ENCODE measurements at places on chromosomes 1 and 21.

DNA sequence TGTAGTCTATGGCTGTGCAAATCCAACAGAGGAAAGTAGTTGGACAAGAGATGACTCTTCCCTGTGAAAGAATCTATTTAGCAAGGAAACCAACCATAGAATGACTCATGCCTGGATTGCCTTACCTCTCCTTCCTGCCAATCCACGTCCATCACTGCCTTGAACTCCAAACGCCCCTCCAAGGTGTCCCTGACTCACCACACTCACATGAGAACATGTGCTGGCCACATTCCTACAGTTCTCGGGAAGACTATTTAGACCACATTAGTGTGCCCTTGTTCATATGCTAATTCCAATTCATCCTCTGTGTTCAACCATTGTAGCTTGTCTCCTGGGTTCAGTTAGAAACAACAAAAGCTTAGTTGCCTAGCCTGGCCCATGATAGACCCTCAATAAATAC lies 157.3 kb downstream of the SLC30A10 start:
- DNase-seq = no peak

DNA sequence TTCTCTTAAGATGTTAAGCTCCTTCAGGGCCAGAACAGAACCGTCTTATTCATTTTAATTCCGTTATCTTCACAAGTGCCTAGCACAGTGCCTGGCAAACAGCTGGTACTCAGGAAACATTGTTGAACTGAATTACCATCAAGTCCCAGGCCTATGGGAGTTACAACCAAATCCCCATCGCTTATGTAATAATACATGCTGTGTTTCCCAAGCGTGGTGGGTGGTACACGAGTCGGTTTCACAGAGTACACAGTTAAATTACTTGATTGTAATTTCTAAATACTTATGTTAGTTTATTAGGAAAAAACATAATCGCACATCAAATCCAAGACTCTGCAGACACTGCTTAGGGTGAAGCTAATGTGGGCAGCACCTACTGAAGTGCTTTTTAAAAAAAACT lies 1.0 kb downstream of the ANGEL2 start:
- DNase-seq = no peak

DNA sequence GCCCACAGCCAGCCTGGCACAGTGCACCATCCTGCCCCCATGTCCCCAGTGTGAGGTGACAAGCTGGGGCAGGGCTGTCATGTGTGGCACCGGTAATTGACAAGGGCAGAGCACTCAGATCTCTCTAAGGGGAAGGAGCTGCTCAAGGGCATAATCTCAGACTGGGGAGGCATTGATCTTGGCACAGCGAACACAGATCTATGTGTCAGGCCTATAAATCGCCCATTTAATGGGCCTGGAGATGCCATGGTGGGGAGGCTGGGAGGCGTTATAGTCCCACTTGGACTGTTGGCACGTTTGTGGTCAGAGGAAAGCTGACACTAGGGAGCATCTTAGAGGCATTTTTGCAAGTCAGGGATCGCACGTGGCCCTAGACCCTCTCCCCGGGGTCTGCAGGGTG lies 594.1 kb downstream of the PTPRU start:
- no peak for DNase-seq

GRCh38 chr1:226510453-226510852 lies 38.1 kb upstream of the STUM start:
- DNase-seq = peak; percentile 22

DNA sequence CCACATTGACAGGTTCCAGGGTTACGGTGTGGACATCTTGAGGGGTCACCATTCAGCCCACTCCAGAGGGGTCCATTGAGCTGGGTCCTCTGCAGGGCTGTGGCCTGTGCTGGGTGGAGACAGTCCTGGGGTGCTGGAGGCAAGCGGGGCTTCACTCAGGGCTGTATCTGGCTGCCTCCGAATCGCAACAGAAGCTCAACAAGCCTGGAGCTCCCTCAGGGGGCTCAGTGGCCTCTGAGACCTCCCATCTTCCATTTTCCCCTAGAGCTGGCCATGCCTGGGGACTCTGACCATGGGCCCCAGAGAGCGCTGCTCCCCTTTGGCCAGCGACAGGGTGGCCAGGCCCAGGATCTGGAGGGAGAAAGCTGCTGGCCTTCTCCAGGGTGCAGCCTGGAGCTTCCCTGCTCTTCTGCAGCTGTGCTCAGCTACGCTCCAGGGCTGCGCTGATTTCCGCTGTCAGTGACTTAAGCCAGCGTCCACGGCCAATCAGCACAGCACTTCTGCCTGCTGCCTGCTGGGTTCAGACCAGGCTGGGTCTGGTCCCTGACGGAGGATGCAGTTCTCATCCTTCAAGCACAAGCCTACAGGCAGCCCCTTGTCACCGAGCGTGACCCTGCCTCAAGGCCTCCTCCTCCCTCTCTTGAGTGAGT lies 45.0 kb upstream of the ADARB1 start:
- DNase-seq = peak; percentile 70

DNA sequence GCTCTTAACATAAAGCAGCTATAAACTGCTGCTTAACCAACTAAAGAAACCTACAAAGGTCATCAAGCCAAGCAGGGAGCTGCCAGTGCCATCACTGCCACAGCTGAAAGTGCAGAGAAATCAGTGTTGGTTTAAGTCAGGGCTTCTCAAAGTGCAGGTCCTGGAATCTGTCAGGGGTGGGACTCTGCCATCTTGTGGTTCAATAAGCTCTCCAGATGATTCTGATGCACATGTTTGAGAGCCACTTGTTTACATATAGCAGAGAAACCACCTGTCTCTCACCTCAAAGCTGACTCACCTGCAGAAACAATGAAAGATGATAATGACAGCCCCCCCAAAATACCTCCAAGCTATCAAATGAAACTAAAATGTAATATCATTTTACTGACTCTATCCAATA lies 49.3 kb downstream of the SH3GLB1 start:
- no peak for DNase-seq

DNA sequence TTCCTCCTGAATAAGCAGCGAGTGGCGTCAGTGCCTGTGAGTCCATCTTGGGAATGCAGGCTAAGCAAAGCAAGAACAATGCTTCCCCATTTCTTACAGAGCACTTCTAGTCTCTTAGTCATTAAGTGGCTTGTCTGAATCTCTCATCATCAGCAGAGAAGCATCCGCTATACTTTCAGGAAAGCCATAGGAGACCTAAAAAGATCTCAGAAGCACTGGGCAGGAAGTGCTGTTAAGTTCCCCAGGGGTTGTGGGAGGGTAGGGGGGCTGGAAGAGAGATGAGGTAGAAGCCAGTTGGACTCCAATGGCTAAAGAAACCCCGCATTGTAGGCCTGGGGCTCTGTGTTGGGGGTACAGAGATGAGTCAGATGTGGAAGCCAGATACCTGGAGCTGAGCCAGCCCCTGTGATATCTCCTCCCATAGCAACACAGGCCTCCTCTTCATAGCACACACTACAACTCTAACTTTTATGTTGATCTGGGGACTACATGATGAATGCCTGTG lies 44.9 kb downstream of the SYT6 start:
- DNase-seq = no peak

DNA sequence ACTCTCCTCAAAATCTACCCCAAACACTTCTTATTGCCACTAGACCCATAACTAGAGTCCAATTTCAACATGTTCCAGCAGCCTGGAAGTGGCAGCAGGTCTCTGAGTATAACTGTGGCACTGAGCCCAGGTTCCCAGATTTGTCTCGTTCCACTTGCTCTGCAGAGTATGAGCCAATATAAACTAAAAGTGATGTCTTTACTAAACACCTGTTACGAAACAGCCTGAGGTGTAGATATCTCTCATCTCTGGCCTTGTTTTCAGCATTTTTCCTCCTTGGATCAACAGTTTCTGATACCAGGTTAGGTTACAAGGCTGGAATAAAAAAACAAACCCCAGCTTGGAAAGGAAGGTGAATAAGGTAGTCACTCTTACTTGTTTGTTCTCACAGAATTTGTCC lies 25.2 kb upstream of the PRDX6 start:
- no peak for DNase-seq

DNA sequence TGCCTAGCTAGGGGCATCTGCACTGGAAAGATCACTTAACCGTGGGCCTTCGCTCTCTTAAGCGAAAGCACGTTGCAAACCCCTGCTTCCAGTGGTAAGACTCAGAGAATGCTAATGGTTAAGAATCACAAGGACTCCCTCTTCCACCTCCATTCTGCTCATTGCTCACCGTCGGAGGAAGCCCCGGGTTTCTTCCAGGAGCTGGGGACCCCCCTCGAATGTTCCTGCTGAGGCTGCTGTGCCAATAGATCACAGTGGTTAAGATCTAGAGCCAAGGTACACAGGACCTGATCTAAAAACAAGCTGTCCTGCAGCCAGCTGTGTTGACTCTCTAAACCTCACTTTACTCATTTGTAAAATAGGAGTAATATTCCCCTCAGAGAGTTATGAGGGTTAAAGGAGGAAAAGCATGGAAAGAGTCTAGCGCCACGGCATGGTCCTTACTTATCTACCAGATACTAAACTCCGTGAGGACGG lies 765 bp downstream of the VAMP3 start:
- no peak for DNase-seq

- DNase-seq = no peak
Observed at GRCh38 chr1:66403007-66403731, 130.8 kb upstream of the SGIP1 start.

Data from type B pancreatic cell (in vitro differentiated cells).